ENCODE measurements at places on chromosomes 1 and 21. TPM values are rescaled to one million over a fixed set of nuclear protein-coding genes. Genes with fewer than 3 reads are reported as not detected.
A peak's percentile ranks its signal among the peaks of the same experiment; 100 is the strongest.

DNA sequence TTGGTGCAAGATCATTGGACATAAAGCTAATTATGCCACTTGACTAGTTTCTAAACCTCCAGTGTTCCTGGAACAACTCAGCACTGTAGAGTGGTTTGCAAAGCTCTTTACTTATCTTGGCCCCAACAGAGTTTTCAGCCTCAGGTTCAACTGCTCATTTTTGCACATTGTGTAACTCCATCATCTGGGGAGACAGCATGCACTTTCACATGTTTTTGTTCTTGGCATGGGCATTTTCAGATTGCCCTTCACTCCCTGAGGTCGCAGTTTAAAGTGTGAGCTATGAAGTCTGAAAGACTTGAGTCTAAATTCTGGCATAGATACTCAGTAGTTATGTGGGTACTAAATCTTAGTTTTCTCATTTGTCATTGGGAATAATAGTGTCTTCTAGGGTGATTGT, 5.1 kb downstream of the USP16 start:
- no peak for DNase-seq

GRCh38 chr1:87781554-87781953, 452.9 kb downstream of the LMO4 start:
- DNase-seq = no peak

GRCh38 chr21:31260790-31261189, 83.3 kb downstream of the TIAM1 start:
- no peak for DNase-seq

- DNase-seq = no peak
These were observed 7.7 kb upstream of the PPM1J start for GRCh38 chr1:112722601-112723510.

GRCh38 chr1:228197555-228198147, 10.2 kb upstream of the OBSCN start:
- DNase-seq = no peak

GRCh38 chr1:107419003-107419402, 278.2 kb downstream of the NTNG1 start:
- DNase-seq = no peak

DNA sequence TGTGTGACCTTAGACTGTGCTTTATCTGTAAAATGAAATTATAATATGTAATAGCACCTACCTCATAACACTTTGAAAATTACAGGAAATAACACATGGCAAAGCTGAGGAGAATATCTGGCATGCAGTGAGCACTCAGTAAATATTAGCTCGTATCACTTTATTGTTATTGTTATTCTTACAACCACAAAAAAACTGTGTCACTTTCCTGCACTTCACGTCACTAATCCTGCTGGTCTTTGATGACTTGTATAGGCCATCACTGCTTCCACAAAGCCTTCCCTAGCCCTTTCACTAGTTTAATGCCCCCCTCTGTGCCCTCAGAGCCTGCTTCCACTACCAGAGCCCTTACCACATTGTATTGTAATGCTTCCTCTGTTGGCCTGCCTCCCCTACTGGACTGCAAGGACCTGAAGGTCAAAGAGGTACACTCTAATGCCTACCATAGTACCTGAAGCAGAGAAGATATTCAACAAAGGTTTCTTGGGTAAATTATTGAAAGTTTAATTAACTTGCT, 231.6 kb downstream of the NFIA start:
- DNase-seq = peak; percentile 51

DNA sequence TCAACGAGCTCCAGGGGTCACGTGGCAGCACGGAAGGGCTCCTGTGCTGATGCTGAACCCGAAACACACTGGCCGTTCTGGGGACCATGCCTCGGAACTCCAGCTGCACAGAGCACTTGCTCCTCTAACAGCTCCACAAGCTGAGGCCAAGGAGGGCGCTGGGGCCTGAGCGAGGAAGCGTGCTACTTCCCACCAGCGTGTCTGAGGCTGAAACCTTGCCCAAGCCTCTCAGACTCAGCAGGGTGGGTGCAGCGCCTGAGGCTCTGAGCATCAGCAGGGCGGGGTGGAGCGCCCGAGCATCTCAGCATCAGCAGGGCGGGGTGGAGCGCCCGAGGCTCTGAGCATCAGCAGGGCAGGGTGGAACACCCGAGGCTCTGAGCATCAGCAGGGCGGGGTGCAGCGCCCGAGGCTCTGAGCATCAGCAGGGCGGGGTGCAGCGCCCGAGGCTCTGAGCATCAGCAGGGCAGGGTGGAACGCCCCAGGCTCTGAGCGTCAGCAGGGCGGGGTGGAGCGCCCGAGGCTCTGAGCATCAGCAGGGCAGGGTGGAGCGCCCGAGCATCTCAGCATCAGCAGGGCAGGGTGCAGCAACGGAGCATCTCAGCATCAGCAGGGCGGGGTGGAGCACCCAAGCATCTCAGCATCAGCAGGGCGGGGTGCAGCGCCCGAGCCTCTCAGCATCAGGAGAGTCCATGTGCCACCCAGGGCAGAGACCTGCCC, 9.6 kb downstream of the WRAP73 start:
- DNase-seq = no peak

The TRIM62 gene
- 8.3 TPM for total RNA-seq

DNA sequence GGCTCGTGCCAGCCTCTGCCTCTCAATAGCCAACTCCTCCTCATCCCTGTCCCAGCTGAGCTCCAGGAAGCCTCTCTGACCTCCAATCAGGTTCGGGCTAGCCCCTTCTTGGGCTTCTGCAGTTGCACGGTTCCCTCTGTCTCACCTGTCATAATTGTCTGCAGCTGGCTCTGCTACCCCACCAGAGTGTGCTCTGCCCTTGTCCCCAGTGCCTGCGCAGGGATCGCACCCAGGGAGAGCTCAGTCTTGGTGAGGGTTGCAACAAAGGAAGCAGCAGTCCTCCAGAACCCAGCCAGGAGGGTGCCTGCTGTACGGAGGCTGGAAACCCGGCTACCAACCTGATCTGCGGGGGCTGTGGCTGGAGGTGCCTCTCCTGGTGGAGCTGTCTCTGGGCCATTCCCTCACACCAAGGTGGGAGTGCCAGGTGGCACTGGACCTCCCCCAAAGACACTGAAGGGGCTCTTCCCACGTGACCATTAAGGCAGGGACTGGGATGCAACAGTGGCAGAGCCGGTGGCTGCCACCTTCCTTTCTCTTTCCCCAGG, 63.5 kb upstream of the DMRTB1 start:
- DNase-seq = no peak

GRCh38 chr21:44654576-44655175, at the start of gene KRTAP12-4:
KRTAP12-4 (minus strand) TSS chr21:44654659; CDS start chr21:44654614, 45 bp downstream.
- DNase-seq = no peak

- no peak for DNase-seq
These were observed 65.0 kb upstream of the DISP3 start for GRCh38 chr1:11413986-11414391.

The TNN gene
- total RNA-seq = not detected

- no peak for DNase-seq
These were observed 39.4 kb upstream of the C1orf174 start for GRCh38 chr1:3939242-3940080.

The CNKSR1 gene
- not detected for total RNA-seq

The HOOK1 gene
- not detected for total RNA-seq

DNA sequence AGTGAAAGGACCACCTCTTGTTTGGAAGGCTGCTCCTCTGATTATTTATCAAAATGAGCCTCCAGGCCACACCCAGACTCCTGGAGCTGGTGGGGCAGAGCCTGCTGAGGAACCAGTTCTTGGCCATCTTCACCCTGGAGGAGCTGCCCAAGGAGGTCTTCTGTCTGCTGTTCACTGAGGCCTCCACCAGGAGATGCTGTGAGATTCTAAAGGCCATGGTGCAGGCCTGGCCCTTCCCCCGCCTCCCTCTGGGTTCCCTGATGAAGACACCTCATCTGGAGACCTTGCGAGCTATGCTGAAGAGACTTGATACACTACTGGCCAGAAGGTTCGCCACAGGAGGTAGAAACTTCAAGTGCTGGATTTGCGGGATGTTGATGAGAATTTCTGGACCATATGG, 61.7 kb upstream of the GJA8 start:
- DNase-seq = peak; percentile 11

The KLHL20 gene
- 26.9 TPM for total RNA-seq

The C1orf185 gene
- not detected for total RNA-seq

The CSF1 gene
- total RNA-seq = 28.9 TPM

The VWA1 gene
- 6.1 TPM for total RNA-seq

The CAPN9 gene
- total RNA-seq = not detected

DNA sequence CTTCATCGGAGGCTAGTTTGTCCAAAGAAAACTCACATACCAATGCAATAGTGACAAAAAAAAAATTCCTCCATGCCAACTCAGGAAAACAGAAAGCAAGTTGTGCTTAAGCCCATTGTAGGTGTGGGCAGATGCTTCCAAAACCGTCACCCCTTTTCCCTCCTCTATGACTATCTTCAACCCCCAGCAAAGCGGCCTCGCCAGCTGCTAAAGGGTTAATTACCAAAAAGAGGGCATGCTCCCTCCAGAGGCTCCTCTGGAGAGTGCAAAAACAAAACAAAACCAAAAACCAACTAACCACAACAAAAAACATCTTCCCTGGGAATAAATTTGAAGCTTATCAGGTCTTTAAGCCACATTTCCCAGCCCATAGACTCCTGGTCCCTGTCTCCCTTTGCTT, 1.2 kb downstream of the LMOD1 start:
- no peak for DNase-seq

The CHIA gene
- total RNA-seq = not detected

DNA sequence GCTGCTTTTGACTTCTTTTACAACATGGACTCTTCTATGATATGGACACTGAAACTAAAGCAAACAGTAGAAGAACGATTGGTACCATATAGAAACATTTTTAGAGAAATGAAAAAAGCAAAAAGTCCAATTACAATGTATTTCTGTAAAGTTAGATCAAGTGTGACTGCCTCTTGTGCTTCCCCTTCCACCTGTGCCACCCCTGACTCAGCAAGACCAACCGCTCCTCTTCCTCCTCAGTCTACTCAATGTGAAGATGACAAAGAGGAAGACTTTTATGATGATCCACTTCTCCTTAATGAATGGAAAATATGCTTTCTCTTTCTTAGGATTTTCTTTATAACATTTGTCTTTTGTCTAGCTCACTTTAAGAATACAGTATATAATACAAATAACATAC, 66.9 kb downstream of the PHTF1 start:
- DNase-seq = no peak

DNA sequence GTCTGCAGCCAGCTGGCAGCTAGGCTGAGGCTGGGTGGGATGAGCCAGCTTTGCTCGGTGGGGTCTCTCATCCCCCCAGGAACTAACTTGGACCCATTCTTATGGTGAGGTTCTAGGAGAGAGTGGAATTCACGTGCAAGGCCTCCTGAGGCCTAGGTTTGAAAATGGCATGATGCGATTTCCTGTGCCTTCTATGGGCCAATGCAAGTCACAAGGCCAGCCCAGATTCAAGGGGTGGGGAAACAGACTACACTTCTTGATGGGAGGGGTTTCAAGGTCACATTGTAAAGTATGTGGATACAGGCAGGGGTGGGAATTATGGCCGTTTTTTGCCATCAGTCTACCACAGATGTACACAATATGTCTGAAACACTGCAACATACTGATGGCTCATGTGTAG, 48.3 kb downstream of the HTR6 start:
- no peak for DNase-seq

DNA sequence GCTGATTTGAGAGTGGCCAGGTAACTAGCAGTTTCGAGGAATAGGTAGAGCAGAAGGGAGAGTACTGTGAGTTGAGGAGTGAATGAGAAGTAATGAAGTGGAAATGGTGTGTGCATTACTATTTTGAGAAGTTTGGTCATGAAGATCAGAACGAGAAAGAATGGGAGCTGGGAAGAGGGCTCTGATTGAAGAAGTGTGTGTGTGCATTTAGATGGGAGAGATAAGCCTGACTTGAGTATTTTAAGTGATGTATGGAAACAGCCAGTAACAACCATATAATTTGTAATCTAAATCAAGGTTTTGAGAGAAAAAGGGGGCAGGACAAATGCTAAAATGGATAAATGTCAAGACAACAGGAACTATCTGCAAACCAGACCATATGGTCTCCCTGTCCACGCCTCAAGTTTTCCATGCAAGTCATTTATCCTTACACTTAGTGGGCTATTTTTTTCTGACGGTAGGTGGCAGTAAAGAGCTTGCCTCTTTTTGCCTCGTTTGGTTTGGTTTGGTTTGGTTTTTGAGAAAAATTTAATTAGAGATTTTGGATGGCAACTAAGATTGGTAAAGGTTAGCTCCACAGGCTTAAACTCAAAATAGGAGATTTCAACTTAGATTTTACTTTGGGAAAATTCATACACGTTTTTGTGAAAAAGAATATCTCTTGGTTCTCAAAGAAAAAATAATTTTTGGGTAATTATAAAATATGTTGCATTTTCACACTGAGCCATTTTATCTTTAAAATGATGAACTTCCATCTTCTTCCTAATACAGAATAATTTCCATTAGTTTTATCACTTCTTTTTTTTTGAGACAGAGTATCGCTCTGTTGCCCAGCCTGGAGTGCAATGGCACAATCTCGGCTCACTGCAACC, 9.5 kb upstream of the B3GALNT2 start:
- DNase-seq = peak; percentile 72

DNA sequence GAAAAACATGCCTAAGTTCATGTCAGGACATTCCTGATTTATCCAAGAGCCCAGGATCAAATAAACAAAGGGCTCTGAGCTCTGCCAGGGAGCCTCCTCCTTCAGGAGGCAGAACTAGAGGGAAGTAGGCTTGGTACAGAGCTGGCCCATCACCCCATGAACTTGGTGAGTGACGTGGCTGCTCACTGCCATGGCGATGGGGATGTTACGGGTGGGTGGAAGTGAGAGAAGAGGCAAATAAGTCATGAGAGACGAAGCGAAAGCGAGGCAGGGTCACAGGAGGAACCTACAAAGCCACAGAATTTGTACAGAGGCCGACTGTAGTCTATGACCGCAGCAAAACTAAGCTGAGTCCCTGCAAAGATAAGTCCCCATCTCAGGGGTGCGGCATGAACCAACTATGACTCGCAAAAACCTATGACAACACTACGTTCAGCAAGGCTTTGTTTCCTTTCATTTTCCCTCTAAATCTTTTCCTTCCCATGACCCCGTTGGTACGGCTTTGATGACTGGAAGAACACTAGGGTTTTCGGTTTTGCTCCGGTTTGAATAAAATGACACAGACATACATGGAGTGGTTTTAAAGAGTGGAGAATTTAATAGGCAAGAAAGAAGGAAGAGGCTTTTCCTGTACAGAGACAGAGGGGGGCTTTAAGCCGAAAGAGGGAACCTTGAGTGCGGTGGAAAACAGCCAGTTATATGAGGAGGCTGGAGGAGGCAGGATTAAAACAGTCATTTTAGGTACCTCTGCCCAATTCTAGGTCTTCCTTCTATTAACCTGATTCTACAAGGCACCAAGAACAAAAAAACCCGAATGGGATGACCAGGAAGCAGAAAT, 74.1 kb downstream of the CD46 start:
- peak; percentile 81 for DNase-seq

- DNase-seq = no peak
These were observed 46.9 kb downstream of the GIPC2 start for GRCh38 chr1:78092643-78093042.

The PRR9 gene
- not detected for total RNA-seq

The HSPB7 gene
- total RNA-seq = not detected

The SPRR1A gene
- not detected for total RNA-seq

The PADI3 gene
- not detected for total RNA-seq

DNA sequence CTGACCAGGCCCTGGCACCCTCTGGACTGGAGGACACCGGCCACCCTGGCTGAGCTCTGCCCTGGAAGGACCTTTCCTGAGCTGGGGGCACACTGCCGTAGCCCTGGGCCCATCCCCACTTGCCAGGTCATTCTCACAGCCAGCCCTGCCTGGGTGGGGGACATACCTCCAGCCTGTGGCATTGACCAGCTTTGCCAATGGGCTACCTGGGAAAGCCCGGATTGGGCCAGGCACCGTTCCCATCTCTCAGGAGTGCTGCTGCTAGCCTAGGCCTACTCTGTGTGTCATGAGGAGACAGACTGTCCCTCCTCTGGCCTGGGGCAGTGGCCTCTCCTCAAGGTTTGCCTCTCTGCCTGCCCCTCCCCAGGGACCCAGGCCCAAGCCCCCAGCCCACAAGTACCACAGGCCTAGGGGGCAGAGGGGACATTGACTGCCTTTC, 40.0 kb downstream of the COQ8A start:
- DNase-seq = no peak
